H7 (cell line): ENCODE measurements at places on chromosomes 1 and 21. TPM values are rescaled to one million over a fixed set of nuclear protein-coding genes. Genes with fewer than 3 reads are reported as not detected.

CELA2B gene
- not detected in 2 replicates for total RNA-seq

BCL2L15 gene
- not detected in 2 replicates for total RNA-seq

MR1 gene
- total RNA-seq: 0.44 TPM in 1 of 2 replicates, not detected in the other

GRCh38 chr1:145702826-145703225, 4.3 kb downstream of the PDZK1 start:
- DNase-seq: no peak

DNA sequence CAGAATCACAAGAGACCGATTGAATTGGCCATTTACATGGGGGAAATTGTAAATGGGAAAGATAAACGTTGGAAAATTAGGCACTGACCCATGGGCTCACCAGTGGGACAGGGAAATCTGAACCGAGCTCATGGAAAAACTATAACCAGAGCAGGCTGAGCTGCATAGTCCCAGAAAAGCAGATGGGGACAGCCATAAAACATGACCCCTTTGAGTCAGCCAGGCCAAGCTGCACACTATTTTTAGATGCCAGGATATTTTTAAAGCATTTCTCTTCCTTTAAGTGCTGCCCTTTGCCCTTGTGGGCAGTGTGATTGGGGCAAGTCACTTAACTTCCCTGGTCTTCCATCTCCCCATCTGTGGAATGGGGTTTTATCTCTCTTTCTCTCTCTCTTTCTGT, 184.1 kb downstream of the FOXD2 start:
- no peak for DNase-seq
